Left renal pelvis (tissue), 4 donors: ENCODE measurements at places on chromosomes 7 and 10. TPM values are rescaled to one million over a fixed set of nuclear protein-coding genes. Genes with fewer than 3 reads are reported as not detected.
A peak's percentile ranks its signal among the peaks of the same experiment; 100 is the strongest.

- DNase-seq: no peak
Observed at GRCh38 chr7:149828357-149829309, 9.5 kb upstream of the ZNF862 start.

- peak; percentile 80 for DNase-seq
Observed at GRCh38 chr7:76294344-76295024, 8.0 kb upstream of the HSPB1 start.

DNA sequence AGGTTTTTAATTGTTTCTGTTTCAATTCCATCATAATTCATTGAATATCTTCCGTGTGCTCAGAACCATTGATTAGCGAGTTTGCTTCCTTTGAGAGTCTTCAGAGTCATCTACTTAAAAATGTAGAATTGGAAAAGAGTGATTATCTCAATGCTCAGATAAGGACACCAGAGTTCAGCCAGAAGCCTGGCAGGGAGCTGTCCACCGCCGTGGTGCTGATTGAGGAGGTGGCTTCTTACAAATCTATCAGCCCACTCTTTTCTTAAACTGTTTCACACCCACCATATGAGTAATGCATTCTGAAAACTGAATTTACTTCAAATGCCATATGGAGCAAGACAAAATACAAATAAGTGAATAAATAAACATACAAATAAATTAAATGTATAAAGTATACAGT, 79.3 kb downstream of the INSYN2A start:
- DNase-seq: peak; percentile 36

DNA sequence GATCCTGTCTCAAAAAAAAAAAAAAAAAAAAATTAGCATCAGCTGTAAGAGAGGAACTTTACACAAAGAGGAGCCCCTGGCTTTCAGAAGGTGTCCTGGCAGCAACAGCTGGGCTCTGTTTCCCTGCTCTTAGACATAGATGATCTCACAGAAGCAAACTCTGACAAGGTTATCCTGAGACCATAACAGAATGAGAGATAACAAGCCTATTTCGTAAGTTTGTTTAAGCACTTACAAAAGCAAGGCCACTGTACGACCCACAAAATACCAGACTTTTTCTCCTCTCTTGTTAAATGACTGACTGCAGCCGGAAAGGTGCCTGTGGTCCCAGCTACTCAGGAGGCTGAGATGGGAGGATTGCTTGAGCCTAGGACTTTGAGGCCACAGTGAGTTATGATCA, 33.3 kb upstream of the OTUD1 start:
- DNase-seq: no peak

DNA sequence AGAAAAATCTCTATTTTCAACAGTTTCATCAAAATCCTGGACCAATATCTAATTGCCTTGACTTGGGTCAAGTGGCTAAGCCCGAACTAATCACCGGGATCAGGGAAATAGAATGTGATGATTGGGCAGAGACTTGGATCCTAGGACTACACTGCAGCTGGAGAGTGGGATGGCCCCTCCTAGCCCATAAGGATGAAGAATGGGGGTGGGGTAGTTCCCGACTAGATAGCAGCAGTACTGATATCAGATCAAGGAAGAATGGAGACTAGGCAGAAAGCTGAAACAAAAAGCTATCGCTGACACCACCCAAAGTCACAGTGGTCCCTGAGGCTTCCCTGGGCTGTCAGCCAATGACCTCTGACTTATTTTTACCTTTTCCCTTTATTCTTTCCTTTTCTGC, 160.4 kb upstream of the PHYHIPL start:
- DNase-seq: no peak

GRCh38 chr10:93838278-93838677, 55.5 kb upstream of the SLC35G1 start:
- no peak for DNase-seq

DNA sequence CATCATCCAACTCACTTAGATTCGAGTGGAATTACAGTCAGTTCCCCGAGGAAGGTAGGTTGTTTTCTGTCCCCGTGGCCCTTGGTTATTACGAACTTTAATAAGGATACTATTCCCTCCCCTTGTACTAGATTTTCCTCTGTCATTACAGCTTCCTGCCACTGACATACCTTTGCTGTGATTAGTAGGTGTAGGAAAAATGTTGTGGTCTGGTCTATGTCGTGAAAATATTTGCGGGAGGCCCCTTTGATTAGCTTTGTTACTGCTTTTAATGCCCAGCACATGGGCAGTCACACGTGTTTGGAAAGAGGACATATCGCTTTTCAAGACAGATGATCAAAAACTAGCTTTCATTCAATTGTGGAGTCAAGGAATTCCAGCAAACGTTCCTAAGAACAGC, 92.2 kb downstream of the GATA3 start:
- no peak for DNase-seq

The ELN gene
- 90.6 TPM for polyA plus RNA-seq

DNA sequence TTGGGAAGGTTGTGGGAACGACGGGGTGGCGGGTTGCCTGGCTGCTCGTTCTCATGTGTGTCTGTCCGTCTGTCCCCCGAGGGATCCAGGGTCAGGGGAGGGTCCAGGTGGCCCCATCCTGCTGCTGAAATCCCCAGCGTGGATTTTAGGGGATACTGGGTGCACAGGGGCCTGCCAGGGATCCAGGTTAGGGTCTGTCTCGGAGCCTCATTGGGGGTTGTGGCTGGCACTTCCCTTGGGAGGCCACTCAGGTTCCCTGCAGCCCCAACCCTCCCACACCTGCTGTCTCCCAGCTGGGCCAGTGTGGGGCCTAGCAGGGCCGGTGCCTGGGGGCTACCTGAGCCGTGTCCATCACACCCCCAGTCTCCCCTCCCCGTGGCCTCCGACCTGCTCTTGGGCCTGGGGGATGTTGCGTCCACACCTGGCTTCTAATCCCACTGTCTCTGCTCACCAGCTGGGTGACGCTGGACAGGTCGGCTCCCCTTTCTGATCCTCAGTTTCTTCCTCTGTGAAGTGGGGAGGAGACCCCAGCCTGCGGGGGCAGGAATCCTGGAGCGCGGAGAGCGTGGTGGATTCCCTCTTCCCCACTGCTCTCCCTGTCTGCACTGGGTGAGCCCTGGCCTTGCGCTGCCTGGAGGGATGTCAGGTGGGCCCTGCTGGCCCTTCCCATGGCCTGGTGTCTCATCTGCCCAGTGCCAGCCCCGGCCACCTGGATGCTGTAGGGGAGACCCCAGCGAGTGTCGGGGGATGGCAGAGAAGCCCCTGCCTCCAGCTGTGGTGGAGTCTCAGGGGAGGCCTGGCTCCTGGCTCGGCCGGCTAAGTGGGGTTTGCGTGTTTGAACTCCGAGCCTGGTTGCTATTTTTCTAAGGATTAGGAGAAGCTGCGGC, 81.6 kb downstream of the UNCX start:
- DNase-seq: no peak

- no peak for DNase-seq
Observed at GRCh38 chr10:95793401-95794045, 37.6 kb downstream of the ENTPD1 start.

The BMPER gene
- polyA plus RNA-seq: 53.0 TPM

GRCh38 chr7:137025469-137026175, 157.2 kb downstream of the CHRM2 start:
- no peak for DNase-seq

DNA sequence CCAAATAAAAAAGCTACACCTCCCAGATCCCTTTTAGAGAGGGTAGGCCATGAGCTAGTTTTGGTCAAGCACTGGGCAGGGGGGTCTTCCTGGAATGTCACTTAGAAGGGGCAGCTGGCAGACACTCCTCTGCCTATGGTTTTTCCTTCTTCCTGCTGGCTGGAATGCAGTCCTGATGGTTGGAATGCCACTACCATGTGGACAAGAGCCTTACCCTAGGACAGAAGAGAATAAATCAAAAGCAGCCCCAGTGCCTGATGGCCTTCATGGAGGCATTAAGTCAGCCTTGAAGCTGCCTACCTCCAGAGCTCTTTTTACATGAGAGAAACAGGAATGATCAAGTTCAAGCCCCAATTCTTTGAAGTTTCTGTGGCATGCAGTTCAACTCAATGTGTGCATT, 43.5 kb upstream of the SORBS1 start:
- DNase-seq: no peak

DNA sequence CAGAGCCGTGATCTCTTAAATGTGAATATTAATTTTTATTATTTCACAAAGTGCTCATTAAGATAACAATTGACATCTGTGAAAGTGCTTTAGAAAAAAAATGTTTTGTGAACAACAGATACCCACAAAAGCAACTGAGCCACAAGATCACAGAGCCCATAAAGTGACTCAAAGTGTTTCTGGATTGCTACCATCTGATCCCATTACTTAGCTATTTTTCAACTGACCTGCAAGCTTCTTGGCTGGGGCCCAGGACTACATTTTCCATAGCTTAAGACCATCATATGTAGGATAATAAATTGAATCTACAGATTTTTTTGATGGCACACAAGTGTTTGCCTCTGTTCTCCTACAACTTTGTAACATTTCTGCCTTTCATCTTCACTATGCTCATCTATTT, 674.4 kb downstream of the PHTF2 start:
- DNase-seq: no peak

DNA sequence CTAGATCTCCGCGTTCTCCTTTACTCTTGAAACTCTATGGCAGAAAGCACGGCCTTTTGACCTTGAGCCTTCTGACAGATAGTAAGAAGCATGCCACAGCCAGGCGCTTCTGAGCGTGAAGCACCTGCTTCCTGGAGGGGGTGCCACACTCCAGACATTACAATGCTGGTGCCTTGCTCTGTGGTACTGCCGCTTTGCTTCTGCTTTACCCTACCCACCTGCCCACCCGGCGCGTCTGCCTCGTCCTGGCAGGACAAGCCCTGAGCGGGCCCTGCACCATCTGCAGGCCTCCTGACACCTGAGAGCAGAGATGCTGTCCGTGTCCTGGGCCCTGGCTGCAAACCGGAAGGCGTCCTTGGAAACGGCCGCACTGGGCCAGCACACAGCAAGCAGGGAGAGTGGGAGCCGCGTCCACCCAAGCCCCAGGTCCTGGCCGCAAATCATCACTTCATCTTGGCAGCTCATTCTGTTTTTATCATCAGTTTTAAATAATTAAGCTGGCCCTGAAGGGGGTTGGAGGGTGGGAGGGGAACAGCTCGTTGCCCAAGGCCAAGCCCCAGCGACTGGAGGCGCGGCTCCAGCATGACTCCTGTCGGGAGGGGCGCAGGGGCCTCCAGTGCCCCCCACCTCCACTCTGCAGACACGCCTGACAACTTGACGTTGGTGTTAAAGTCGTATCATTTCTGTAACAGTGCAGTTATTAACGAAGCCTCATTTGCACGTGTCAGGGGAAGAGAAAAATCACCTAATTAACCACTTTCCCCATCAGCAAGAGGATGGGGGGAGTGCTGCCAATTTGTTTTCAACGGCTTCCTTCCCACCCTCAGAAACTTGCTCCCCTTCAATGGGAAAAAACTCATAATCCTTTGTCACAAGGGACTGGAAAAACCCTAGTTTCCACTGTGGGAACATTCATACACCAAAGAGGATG, 132.2 kb downstream of the MAD1L1 start:
- DNase-seq: no peak

The GJD4 gene
- polyA plus RNA-seq: not detected
